Activated CD4-positive, alpha-beta memory T cell treated with anti-CD3 and anti-CD28 coated beads for 36 hours (primary cell): ENCODE measurements at places on chromosomes 3 and 15.

DNA sequence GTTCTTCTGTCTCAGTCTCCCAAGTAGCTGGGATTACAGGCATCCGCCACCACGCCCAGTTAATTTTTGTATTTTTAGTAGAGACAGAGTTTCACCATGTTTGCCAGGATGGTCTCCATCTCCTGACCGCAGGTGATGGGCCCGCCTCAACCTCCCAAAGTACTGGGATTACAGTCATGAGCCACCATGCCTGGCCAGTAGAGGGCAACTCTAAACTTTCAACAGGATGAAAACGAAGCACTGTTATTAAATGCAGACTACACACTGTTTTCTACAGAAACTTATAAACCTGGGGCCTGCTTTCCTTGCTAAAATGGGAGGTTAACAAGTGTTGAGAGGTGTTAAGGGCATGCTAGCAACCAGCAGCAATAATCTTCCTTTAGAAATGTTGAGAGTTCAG lies 7.6 kb downstream of the ARPC4 start:
- no peak for DNase-seq

DNA sequence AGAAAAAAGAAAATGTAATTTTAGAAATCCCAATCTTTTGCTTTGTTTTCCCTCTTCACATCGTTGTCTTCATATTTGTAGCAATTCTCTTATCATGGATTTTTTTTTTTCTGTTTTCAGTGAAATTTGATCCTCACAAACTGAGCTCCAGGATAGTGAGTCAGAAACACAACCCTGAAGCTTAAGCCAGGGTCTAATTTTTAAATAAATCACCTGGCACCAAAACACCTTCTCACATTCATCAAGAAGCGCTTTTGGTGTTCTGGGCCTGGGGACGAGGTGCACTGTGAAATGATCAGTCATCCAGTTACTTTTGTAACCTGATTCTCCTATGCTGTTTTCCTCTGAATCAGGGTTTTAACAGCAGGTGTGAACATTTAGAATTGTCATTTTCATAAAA lies 87.7 kb downstream of the REC114 start:
- no peak for DNase-seq

DNA sequence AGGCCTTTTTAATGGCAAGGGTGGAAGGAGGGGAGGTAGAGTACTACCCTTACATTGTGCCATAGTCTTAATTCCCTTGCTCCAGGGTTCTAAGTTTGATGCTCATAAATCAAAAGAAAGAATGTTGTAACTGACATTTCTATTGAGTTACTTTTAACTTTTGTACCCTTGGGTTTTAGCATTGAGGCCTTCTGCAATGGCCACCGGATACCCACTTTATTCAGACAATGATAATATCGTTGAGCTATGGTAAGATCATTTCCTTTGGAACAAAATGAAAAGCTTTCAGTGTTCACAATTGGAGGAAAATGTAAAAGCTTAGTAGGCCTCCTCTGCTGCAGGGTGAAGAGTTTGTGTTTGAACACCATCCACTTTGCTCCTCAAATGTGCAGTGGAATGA lies 16.8 kb downstream of the CGNL1 start:
- DNase-seq = no peak

DNA sequence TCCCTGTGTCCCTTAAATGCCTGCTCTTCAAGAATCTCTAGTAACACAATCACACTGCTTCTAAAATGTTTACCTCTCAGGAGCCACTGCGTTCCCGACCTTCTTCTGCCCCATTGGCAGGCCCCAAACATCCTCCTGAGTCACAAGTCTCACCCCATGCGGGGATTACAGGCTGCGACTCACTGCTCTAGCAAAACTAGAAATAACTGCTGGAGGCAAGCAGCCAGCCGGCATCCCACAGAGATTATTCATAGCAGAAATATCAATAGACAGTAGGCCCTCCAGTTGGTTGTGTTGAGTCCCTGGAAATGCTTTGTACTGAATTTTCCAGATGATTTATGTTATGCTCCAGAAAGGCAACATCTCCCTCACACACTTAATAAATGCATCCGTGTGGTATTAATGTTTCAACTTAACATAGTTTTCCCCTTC lies 64.8 kb downstream of the RFTN1 start:
- peak; percentile 74 for DNase-seq

GRCh38 chr15:85563328-85563727 lies 182.9 kb downstream of the AKAP13 start:
- no peak for DNase-seq

GRCh38 chr3:44434834-44435510 lies 42.5 kb downstream of the ZNF445 start:
- DNase-seq = no peak

DNA sequence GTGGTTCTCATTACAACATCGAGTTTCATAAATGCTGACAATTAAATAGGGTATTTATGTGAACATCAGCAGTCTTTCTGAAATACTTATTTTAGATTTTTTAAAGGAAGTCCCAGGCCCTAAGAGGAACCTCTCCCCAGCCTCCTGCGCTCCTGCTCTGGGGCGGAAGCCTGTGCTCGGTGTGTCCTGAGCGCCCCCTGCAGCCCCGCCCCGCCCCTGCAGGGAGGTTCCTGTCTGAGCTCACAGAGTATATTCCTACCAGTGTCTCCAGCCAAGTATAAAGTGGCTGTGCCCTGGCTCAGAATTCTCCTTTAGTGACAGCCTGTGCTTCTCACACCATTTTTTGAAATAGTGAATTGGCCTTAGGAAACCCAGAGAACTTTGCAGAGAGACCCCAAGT lies 567.9 kb downstream of the GOLGA6L6 start:
- no peak for DNase-seq

DNA sequence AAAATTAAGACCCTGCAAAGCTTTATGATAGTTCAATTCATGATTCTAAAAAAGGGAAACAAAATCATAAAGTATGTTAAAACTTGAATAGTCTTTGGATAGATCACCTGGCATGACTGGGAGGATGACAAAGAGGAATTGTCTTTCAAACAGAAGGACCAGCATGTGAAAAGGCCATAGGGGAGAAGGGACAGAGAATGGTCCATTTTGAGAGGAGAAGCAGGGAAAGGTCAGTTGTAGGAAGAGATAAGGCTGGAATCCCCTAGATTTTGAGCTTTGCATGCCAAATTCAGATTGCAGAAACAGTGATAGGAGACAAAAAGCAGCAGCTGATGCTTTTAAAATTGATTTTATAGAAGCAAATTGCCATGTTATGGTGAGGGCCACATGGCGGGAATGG lies 12.7 kb downstream of the PROS1 start:
- DNase-seq = no peak

DNA sequence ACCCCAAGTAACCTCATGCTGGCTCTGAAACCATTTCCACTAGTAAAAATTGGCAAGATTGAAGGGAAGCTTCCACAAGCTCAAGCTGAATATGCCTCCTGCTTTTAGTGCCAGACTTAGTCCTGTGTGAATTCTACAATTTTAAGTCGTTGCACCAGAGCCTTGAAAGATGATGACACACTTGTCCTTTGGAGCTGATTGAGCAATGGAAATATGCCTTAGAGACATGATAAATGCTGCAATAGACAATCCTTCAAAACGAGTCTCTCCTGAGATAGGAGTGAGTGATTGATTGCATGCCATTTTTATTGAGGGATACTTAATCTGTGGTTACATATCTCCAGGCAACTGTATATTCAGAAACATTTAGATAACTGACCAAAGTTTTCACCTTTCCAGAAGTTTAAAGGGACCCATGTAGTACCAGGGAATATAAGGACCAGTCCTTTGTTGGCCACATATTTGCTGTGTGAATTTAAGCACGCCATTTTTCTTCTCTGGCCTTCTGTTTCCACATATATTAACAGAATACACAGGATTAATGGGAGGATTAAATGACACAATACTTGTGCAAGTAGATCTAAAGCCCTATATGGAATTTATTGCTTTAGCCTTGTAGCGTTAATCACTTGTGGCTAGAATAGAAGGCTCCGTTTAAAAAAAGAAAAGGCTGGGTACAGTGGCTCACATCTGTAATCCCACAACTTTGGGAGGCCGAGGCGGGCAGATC lies 65.1 kb downstream of the PPARG start:
- no peak for DNase-seq

- no peak for DNase-seq
Observed at GRCh38 chr3:46442576-46443530, 21.9 kb downstream of the LTF start.

DNA sequence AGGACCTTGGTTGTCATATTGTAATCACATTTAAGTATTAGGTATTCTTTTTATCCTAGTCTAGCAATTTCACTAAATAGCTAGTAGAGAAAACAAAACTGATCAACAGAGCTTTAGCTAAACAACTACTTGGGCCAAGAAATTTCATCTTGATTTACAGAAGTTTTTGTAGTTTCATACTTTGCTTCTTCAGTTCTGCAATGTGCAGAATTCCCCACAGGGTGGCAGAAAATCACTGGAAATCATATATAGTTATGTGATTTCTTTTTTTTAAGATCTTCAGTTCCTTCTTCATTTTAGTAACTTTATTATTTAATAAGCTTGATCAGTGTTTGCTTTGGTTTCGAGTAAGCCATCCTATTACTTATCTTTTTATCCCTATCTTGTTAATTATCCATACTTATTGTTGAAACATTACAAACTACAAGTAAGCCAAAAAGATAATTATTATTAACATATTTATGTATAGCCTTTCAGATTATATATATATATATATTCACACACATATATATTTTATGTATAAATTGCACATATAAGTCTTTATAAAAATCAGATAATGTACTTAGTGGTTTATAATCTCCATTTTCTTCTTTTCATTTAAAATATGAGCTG lies 2.2 kb upstream of the BNIP2 start:
- peak; percentile 38 for DNase-seq

- peak; percentile 64 for DNase-seq
Observed at GRCh38 chr15:79967298-79968182, 3.5 kb downstream of the BCL2A1 start.

DNA sequence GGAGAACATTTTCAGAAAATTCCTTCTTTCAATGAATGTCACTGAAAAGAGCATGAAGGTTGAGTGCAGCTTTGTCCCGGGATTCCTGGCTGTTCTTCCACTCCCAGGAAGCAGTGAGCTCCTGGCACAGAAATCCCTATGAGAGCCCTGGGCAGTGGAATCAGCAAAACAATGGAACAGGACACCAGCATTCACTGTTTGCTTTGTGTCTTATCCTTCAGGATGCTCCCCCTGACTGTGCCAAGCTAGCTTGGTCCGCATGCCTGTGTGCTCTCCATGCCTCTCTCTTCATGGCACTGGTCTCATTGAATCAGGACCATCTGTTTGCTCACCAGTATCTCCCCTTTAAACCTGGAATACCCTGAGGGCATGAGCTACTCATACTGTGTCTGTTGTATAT lies 102.0 kb upstream of the GADL1 start:
- no peak for DNase-seq

DNA sequence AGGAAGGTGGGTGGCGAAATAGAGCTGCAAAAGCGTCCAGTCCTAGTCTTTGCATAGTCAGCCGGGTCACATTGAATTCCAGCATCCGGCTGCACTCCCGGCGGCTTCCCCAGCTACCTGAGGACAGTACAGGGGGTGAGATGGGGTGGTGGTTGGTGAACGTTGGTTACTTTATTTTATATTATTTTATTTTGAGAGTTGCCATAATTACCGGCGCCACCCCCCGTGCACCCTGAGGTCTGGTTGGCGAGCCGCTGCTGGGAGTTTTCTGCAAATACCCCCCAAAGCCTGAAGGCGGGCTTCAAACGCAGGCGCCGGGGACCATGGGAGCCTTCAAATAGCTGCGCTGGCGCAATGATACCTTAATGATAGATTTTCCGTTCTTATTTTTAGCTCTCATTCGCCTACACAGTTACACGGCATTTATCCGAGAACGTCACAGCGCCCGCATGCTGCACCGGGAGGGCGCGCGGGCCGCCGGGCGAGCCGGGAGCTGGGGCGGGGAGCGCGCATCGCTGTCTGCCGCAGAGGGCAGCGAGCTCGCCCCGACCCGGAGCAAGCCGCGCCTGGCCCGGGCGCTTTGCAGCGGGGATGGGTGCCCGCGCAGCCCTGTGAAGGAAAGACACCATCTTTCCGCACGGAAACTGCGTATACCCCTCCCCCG lies 756 bp upstream of the RASGRF1 start:
- DNase-seq = peak; percentile 26

GRCh38 chr3:118900737-118901525 lies 133.7 kb downstream of the IGSF11 start:
- DNase-seq = peak; percentile 15

DNA sequence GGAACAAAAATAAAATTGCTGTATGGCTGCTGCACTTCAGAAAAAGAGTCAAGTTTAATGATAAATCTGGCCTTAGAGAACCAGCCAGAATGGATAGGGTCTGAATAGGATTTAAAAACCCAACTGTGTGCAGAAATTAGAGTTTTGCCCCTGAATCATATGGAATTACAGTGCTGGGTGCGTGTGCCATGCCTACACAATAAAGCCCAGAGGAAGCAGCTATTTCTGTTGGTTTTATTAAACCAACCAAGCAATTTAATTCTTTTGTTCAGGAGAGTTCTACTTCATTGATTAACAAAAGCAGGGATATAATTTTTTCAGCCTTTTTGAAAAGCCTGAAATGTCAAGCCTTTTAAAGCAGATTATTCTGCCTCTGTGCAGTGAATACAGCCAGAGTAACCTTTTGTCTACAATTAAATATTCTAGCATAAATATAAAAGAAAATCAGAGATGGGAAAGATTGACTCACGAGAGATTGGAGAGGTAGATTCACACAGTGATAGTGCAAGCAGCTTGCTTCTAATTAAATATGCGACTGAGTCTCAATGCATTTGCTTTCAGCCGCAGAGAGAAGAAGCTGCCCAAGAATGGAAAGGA lies 66.7 kb upstream of the DNAJC19 start:
- DNase-seq = no peak

- no peak for DNase-seq
Observed at GRCh38 chr3:157329551-157329950, 107.1 kb upstream of the PTX3 start.

DNA sequence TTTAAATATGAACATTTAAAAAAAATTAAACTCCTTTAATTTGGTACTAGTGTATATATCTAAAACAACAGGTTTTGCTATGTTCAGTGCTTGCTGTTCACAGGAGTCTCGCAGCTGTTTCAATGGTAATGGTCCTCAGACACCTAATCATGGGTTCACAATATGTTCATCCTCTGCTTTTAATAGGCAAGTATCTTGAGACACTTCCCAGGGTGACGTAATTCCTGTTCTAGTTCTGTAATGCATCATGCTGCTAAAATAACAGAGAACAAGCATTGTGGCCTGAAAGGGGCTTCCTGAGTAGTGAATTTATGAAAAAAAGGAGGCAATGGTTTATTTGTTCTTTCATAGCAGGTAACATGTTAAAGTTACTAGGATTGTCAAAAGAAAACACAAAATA lies 625.2 kb upstream of the GBE1 start:
- no peak for DNase-seq

DNA sequence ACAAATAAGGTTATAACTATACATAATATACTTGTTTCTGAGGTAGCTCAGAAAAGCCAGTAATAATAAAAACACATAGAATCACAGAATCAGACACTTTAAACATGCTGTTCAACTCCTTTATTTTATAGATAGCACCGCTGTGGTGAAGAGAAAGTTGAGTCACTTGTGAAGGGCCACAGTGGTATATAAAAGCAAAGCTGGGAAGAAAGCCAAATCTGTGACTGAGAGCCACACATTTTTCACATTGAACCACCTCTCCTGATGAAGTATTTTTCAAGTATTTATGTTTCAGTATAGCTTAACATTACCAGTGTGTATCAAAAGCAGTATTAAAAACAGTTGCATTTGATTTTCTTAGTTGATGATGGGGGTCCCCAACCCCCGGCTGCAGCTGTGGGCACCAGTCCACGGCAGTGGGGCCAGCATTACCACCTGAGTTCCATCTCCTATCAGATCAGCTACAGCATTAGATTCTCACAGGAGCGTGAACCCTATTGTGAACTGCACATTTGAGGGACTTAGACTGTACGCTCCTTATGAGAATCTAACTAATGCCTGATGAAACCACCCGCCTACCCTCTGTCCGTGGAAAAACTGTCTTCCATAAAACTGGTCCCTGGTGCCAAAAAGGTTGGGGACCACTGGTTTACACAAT lies 46.2 kb downstream of the TBL1XR1 start:
- peak; percentile 24 for DNase-seq
